Right atrium auricular region (tissue), 2 donors: ENCODE measurements at places on chromosomes 3 and 15. TPM values are rescaled to one million over a fixed set of nuclear protein-coding genes. Genes with fewer than 3 reads are reported as not detected.
A peak's percentile ranks its signal among the peaks of the same experiment; 100 is the strongest.

The IL17RD gene
- 2.1 TPM for total RNA-seq

- no peak for DNase-seq
- no peaks in the 10 kb centered on the region for H3K36me3 ChIP-seq
- H3K27me3 ChIP-seq, result no peaks in the 10 kb centered on the region
- H3K27ac ChIP-seq, result no peak overlapping the region
- H3K4me3 ChIP-seq, result no peak overlapping the region
Observed at GRCh38 chr3:131223373-131224289, 157.9 kb upstream of the NUDT16 start.

- H3K36me3 ChIP-seq, result no peaks in the 10 kb centered on the region
- H3K4me3 ChIP-seq, result no peak within 1 kb of the TSS
- H3K27ac ChIP-seq, result no peak within 1 kb of the TSS
- H3K4me1 ChIP-seq, result no peaks in the 10 kb centered on the region
- DNase-seq, result peak; percentile 50
Observed at GRCh38 chr3:52777127-52777958, at the start of gene ITIH1. Gene ITIH1, plus strand, starts transcription at chr3:52777599. Its CDS starts 17 bp downstream, at chr3:52777616.

- H3K4me1 ChIP-seq, result no peaks in the 10 kb centered on the region
- H3K36me3 ChIP-seq, result no peaks in the 10 kb centered on the region
- DNase-seq, result no peak
- H3K27ac ChIP-seq, result no peak overlapping the region
- H3K27me3 ChIP-seq, result no peaks in the 10 kb centered on the region
- no peak overlapping the region for H3K4me3 ChIP-seq
Observed at GRCh38 chr15:33968821-33969220, 524 bp downstream of the CHRM5 start.

DNA sequence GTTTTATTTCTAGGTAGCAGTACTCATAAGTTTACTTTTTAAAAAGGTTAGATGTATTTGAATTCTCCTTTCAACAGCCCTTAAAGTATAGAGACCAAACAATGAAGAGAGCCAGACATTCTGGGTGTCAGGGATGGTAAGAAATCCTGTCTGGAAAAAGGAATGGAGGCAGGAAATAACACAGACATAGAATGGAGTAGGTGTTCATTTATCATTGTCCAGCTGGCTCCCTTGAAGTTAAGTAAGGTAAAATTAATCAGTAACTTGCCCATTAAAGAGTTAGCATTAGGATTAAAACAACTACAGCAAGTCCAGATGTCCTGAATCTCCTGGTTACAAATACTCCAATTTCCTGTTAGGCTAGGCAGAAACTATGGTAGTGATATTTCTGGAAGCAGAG, 13.5 kb upstream of the SUCNR1 start:
- no peak overlapping the region for H3K27ac ChIP-seq
- no peaks in the 10 kb centered on the region for H3K36me3 ChIP-seq
- H3K4me1 ChIP-seq, result no peaks in the 10 kb centered on the region
- DNase-seq, result no peak
